ENCODE measurements at places on chromosomes 3 and 15.

DNA sequence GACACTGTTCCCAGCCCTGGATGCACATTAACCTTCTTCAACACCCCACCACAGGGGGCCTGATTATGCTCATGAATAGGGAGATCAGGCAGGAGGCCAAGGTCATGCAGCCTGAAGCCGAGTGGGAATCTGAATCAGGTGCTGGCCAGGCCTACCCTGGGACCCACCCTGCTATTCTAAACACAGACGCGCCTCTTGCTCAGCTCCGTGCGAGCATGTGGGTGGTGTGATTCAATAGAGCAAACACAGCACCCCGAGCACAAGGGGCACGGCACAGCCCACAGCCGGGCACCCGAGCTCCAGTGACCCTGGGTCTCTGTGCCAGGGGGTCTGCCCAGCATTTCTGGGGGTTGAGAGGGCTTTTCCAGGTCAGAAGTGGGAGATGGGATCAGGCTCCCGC is 24.6 kb upstream of the GRIP2 start:
- DNase-seq = no peak

DNA sequence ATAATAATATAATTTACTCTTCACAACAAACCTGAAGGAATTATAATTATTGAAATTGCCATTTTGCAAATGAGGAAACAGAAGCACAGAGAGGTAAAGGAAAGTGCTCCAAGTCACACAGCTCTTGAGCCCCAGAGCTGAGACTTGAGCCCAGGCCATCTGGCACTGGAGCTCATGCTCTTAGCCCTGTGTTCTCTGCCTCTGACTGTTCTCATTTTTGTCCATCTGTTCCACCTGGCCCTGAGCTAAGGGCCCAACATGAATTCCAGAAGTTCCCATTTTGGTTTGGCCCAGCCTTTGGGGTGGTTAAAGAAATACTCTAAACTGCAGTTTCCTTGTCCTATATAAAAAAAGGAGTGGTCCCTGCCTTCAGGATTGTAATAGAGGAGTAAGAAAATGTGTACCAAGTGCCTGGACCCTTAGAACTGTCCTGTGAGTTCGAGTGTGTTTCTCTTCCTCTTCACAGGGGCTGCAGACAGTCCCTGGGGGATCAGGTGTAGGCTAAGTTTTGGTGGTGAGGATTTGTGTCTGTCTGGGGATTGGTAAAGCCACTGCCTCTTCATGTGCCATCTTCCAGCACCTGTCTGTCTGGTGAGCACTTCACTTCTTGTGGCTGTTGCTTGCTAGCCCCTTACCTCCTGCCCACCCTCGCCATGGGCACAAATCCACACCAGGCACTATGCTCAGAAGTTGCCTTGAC is 91.8 kb downstream of the DNAJB8 start:
- no peak for DNase-seq

DNA sequence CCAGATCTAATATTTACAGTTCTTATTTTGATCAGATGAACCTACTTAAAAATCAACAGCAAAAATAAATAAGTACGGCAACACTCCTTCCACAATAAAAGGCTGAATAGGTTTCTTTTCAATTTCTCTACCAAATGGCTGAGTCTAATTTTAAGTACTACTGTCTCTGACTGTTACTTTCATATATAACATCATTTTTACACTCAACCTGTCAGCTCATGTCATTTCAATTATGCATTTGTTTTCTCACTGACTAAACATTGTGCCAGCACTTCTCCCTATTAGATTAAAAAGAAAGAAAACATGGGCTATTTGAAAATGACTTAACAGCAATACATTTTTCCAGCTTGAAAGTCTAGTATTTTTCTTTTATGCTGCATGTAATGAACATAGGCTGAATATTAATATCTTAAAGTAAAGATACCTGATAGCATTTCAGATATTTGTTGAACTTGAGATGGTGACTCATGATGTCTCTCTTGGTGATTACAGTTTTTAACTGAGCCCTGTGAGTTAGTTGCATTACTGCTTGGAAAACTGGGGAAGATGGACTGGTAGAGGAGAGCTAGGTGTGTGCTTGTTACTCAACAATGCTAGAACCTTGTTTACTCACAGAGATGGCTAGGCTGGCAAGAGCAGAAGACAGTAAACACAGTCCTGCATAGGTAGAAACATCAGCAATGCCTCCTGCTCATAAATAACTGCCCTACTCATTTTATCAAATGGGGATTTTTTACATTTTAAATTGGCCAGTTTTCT is 73.9 kb downstream of the PEX5L start:
- no peak for DNase-seq

GRCh38 chr3:4765212-4765611 is 214.0 kb upstream of the BHLHE40 start:
- DNase-seq = no peak

- DNase-seq = no peak
Observed at GRCh38 chr3:52503788-52504424, 8.8 kb downstream of the STAB1 start.

DNA sequence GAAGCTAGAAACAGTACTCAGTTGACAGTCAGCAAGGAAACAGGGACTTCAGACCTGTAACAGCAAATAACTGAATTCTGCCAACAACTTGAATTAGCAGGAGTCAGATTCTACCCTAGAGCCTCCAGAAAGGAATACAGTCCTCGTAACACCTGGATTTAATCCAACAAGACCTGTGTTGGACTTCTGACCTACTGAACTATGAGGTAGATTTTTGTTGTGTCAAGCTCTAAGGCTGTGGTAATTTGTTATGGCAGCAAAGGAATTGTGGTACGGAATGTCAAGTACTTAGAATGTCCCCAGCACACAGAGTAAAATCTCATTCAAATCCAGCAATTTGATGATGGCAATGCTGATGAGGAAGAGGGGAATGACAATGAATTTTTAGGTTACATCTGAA is 234.1 kb downstream of the LRRN1 start:
- no peak for DNase-seq

DNA sequence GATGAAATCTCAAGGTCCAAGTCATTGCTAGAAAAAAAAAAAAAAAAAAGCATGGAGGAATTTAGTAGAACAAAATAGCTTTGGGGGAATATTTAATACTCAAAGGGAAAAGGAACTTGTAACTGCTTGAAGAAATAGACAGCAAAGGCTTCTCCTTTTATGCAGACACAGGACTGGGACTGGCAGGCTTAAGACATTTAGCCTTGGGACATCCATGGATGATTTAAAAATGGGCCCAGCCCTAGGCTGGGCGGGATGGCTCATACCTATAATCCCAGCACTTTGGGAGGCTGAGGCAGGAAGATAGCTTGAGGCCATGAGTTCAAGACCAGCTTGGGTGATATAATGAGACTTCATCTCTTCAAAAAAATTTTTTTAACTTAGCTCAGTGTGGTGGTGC is 19.8 kb downstream of the RPSA start:
- no peak for DNase-seq
